Muscle of arm (tissue), 14 donors: ENCODE measurements at places on chromosomes 11 and 22.

- peak; percentile 85 for DNase-seq
Observed at GRCh38 chr22:20456064-20456721, 18.6 kb upstream of the SCARF2 start.

- DNase-seq: no peak
Observed at GRCh38 chr11:30106222-30107181, 89.7 kb upstream of the KCNA4 start.

DNA sequence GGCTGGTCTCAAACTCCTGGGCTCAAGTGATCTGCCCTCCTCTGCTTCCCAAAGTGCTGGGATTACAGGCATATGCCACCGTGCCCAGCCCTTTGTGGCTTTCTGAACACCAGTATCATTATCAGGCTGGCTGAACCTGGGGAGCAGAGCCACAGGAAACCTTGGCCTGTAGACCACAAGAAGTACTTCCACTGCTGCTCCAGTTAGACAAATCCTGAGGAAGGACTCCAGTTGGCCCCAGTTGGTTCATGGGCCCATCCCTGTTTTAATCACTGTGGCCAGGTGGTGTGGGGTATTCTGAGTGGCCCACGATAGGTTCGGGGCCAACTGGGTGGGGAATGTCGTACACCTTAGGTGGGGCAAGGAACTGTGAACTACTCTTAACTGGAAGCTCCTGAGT lies 5.5 kb upstream of the DUSP18 start:
- no peak for DNase-seq

DNA sequence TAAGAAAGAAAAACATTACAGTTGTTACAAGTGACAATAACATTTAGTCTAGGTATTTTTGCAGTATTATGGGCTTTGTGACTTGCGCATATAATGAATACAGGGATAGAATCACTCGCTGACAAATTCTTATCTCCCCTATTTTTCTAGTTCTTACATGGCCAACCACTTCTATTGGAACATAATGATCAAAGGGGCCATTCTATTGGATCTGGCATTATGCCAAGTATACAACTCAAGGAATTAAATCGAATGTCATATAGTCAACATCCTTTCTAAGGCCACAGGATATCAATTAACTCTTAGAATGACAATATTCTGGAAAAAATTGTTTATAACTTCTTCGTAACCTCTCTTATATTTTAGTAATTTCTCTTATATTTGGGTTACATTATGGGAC lies 272.0 kb downstream of the TTC28 start:
- no peak for DNase-seq

GRCh38 chr22:39123751-39124581 lies 26.9 kb downstream of the APOBEC3H start:
- DNase-seq: no peak

GRCh38 chr11:78325274-78325781 lies 92.3 kb downstream of the GAB2 start:
- no peak for DNase-seq
